Stimulated activated CD4-positive, alpha-beta T cell treated with anti-CD3 and anti-CD28 coated beads, TNF-alpha, amount 100 ng/mL, for 48 hours (primary cell): ENCODE measurements at places on chromosomes 6 and 20.

DNA sequence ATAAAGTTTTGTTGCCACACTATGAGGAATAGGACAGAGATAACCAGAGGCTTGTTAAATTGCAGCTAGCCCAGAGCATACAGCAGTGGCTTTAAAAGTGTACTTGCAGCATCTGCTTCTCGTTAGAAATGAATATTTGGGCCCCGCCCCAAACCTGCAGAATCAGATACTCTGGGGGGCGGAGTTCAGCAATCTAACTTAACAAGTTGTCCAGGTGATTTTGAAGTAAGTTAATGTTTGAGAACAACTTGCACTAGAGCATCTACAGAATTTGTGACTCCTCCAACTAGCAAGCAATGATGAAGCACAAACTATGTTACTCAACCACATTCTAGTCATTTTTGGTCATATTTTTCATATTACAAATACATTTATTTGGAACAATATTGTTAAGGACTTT is 10.6 kb upstream of the SUPT3H start:
- DNase-seq: no peak

DNA sequence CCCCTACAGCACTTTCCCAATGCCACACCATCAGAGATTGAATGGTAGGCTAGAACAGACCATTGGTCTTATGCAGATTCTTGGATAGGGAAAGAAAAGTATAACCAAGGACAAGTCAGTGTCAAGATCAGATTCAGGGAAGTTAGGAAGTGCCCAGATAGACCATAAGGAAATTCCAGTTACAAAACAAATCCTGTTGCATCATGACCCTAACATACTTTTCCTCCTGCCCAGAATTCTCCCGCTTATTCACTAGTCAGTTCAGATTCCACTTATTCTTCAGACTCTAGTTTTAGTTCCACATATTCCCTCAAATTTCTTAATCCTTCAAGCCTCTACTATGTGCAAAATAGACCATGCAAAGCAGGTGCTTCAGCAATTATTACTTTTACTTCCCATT is 20.7 kb downstream of the METTL24 start:
- no peak for DNase-seq

GRCh38 chr20:57133926-57134650 is 132.4 kb downstream of the BMP7 start:
- DNase-seq: no peak

DNA sequence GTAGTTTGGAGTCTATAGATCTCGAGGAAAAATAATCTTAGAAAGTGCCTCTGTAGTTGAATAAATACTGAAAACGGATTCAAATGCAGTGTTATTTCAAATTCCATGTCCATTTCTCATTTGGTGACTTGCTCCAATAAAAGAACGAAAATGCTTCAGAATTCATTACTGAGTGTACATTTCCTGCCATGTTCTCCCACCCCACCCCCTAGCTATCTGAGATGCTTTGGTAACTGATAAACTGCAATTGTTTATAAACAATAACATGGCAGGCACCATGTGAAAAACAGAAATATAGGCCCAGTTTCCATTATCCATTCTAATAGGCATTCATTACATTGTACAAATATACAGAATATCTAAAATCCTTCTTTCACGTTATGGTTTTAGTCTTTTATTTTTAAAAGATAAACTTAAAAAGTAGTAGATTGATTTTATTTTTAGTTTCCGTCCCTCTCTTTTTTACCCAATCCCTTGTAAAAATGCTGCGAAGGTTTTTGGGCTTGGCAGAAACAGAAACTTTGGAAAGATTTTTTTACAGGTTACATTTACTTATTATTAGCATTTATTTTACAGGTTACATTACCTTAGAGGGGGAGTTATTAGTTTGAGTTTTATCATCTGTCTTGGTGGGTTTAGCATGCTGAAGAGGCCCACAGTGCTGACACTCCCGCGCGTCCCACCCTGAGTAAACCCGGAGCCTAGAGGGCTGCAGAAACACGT is 1.5 kb downstream of the FAM162B start:
- DNase-seq: no peak

DNA sequence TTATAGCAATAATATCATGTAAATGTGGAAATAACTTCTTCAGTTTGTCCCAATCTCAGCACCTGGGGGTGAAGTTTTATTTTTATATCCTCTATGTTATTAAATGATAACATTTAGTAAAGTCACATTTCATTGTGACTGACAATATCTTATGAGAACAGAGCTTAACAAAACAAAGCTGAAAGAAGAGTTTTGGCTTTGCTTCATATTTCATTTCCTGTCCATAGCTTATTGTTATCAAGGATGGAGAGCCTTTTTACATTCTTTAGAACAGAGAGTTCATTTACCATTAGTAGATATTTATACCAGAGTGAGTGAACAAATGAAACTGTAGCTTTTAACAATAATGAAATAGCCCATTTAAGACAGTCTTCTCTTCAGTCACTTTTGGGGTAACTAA is 231.9 kb upstream of the SGK1 start:
- DNase-seq: no peak

DNA sequence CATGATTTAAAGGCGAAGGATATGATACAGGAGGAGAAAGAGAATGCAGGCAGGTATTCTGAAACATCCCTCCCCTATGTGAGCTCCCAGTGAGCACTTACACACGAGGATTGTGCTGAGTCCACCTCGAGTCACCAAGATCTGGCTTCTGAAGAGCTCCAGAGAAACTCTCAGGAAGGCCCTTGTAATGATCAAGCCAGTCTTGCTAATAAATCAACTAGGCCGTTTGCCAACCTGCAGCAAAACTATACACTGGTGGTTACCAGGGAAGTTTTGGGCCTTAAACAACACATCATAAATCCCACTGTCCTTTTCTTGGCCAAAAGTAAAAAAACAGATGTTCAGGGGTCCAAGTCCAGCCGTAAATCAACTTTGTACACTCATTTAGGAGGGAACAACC is 79.2 kb downstream of the STXBP5 start:
- no peak for DNase-seq

GRCh38 chr6:128763599-128764300 is 119.2 kb upstream of the LAMA2 start:
- DNase-seq: no peak
